Thyroid gland (tissue), 4 donors: ENCODE measurements at places on chromosomes 4 and X. TPM values are rescaled to one million over a fixed set of nuclear protein-coding genes. Genes with fewer than 3 reads are reported as not detected.

PTCHD1 gene
- under 0.01 TPM for total RNA-seq

PAK3 gene
- 28.2 TPM for total RNA-seq

SMIM43 gene
- total RNA-seq: not detected

DNA sequence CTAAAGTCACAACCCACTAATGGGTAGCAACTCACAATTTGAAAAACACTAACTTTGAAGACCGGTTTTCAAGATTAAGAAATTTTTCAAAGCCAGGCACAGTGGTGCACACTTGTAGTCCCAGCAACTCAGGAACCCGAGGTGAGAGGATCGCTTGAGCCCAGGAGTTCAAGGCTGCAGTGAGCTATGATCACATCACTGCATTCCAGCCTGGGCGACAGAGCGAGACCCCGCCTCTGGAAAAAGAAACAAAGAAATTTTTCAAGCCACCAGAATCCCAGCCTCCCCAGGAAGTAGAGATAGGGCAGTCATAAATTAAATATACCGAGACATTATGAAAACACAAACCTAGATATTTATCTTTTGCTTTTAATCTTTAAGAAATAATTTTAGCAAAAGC, 13.0 kb downstream of the SMARCA1 start:
- peak; percentile 9 for DNase-seq
- H3K4me3 ChIP-seq: no peak overlapping the region
- H3K27ac ChIP-seq: no peak overlapping the region
- no peaks in the 10 kb centered on the region for H3K27me3 ChIP-seq
- peaks cover 3% of the 10 kb centered on the region for H3K36me3 ChIP-seq

GRCh38 chr4:7805533-7806337, 133.9 kb downstream of the AFAP1 start:
- no peaks in the 10 kb centered on the region for H3K27me3 ChIP-seq
- H3K4me3 ChIP-seq: no peak overlapping the region
- peak overlapping the region; percentile 99 for H3K27ac ChIP-seq
- H3K4me1 ChIP-seq: peaks cover 64% of the 10 kb centered on the region
- DNase-seq: peak; percentile 96

DNA sequence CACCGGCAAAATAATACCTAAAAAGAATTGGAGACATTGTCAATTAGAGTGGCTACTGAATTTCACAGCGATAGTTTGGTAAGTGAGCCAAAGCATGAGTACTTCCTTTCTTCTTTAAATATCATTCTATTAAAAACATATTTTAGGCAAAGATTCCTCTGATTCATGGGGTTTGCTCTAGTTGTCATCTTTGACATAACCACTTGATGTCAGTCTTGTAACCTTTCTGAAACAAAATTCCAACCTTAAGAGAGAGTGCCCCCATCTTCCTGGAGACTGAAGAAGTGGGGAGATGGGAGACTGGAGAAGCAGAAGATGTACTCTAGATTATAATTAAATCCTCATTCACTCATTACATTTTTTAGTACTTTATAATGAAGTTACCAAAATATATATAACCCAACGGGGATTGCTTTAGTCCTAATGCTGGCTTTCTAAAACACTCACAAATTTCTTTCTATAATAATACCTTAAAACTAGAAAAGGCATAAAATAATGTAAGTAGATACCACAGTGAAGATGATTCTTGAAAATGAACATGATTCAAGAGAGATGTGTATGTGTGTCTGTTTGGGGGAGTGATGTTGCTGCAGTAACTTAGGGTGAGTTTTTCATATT, 96.4 kb downstream of the EMCN start:
- no peak for DNase-seq
- no peak overlapping the region for H3K27ac ChIP-seq
- H3K36me3 ChIP-seq: no peaks in the 10 kb centered on the region
- no peaks in the 10 kb centered on the region for H3K4me1 ChIP-seq
- H3K4me3 ChIP-seq: no peak overlapping the region
- H3K27me3 ChIP-seq: no peaks in the 10 kb centered on the region
